ENCODE measurements at places on chromosomes 13 and 19.

- peak; percentile 67 for DNase-seq
Observed at GRCh38 chr13:110874508-110874960, 40.3 kb downstream of the ANKRD10 start.

GRCh38 chr19:32828643-32829344 lies 40.8 kb downstream of the SLC7A9 start:
- no peak for DNase-seq

DNA sequence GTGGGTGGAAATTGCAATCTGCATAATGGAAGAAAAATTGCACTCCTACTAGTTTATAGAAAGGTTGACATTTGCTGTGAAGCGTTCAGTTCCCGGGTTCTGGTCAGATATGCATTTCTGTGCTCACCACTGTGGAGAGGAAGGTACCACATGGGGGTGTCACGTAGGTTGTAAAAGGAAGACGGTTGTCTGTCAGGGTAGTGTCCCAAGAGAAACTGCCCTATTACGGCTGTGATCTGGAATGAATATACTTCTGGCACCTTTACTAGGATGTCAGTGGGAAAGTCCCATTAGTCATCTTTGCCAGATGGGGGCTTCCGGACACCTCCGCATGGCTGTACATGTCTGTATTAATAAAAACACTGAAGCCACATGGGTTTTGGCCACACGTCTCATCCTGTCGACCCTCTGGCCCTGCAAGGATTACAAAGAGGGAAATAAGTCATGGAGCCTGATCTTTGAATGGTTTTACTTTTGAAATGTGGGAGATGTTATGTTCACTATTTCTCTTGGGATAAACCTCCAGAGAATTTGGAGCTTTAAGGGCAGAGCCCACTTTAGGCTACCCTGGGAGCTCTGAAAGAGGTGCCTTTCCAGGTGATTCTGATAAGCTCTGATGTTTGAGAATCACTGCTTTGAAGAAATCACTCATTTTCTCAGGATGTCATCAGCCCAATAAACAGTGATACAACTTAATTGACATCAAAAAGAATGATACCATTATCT lies 133.9 kb downstream of the AKAP11 start:
- no peak for DNase-seq

DNA sequence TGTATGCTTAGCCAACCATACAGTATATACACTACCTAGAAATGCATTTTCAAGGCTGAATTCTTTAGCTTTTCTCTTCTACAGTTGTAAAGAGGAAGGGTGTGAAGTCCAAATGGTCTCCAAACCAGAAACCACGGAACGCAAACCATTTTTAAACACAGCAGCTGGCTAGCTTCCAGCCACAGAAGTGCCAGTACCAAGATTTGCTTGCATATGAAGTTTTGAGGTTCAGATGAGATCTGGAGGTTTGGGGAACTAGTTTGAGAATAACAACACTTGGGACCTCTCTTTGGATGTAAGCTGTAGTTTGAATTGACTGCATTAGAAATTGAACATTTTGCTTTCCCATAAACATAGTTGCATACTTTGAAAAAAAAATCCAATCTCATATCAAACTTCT lies 1243.5 kb downstream of the EFNB2 start:
- DNase-seq: no peak

DNA sequence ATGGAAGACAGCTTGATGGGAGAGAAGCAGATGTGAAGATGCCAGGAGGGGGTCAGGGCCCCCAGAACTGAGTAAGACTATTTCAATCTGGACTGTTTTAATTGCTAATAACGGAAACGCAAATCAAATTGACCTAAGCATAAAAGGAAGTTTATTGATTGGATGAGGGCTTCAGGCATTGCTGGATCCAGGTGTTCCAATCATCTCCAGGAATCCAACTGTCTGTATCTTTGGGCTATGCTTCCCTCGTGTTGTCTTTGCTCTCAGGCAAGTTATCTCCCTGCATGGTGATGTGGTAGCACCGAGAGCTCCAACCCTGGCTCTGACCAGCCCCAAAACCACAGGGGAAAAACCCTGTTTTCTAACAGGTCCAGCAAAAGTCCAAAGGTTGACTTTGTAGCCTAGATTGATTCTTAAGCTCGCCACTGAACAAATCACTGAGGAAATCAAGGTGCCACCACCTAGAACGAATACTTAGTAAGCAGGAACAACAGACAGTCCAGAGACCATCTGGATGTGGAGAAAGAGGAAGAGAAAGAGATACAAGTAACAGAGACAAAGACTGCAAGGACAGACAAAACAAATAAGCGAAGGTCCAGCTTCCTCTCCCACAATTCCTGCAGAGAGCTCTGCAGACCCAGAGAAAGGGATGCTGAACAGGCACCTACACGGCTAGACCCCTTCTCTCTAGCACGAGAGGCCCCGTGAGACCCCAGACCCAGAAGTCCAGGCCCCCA lies 1.2 kb upstream of the C19orf81 start:
- DNase-seq: no peak

DNA sequence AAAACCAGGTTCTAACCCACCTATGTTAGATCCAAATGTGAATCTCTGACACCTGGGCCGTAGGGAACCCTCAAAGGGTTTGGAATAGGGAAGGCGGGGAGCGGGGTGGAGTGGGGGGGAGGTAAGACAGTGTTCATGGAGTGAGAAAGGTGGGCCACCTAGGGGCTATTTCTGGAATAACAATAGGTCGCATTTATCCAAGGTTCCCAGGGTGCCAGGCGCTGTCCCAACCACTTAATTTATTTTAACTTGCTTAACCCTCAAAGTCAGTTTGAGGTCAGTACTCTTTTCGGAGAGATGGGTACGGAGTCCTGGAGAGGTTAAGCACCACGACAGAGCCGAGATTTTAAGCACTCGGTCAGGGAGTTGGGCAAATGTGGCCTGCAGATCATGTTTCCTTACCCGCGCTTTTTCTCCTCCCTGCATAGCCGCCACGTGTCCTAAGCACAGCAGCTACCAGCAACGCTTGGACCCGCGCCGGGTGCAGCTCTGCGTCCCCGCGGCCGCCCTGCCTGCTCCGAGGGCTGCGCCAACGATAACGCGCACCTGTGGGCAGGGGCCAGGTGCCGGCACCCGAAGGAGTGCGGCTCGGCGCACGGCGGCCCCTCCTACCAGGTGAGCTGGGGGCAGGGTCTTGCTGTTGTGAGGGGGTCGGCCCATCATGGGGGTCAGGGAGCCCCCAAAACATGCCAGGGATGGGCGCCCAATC lies 25.0 kb upstream of the FXYD3 start:
- peak; percentile 81 for DNase-seq

- DNase-seq: no peak
Observed at GRCh38 chr13:110913322-110914080, 1.4 kb downstream of the ANKRD10 start.

GRCh38 chr19:10654610-10655456 lies 687 bp downstream of the ILF3 start:
- peak; percentile 74 for DNase-seq

DNA sequence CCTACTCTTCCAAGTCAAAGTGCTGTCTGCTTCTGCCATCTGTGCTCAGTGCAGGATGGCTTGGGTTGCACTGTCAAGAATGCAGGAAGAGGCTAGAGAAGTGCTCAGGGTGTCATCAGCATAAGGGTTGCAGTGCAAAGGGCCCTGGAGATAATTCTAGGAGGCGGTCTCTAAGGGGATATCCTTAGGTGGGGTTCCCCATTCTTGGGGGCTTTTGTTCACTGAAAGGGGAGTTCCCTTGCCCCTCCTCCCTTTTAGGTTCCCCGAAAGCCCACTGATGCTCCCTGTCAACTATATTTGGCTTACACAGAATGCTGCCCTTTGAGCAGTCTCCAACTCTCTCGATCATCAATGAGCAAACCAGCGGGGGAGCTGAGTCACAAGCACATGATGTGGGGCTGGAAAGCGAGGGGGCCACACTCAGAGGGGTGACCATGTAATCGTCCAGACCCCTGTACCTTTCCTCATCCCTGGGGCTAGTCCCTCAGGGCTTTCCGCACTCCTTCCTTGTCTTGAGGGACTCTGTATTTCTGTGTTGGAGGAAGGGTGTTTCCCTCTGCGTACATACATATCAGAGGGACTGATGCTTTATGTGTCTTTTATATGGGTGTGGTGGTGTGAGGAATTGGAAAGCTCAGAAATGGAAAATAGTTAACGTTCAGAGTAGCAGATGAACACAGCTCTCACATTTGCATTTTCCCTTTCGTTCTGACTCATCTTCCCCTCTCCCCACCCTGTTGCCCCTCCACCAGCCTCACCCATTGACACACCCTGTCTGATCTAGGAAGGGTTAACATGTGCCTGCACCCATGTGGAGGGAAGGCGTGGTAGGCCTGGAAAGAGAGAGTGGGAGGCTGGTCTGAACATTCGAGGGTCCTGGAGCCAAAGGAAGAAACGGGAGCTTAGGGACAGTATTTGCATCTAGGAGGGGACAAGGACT lies 6.7 kb downstream of the ZBTB32 start:
- DNase-seq: no peak

DNA sequence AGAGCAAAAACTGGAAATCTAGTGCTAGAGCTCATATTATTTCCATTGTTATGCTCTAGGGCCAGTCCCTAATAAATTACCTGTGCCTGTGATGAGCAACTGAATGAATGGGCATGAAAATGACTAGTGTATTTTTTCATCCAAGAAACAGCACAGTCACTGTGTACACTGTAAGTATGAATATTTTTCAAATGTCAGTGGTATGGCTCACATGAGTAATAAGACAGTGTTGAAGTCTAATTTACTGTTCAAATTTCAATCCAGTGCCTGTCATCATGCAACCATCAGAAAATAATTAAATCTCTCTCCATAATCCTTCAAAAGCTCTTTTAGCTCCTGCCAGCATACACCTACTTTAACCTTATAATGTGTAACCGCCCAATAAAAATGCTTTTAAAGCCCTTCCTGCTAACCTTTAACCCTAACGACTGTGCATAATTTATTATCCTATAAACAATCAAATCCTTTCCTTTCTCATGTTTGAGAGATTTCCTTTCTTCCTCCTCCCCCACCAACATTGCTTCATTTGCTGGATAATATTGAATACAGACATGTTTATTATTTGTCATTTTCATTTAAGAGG lies 378.3 kb downstream of the GPC5 start:
- peak; percentile 40 for DNase-seq

DNA sequence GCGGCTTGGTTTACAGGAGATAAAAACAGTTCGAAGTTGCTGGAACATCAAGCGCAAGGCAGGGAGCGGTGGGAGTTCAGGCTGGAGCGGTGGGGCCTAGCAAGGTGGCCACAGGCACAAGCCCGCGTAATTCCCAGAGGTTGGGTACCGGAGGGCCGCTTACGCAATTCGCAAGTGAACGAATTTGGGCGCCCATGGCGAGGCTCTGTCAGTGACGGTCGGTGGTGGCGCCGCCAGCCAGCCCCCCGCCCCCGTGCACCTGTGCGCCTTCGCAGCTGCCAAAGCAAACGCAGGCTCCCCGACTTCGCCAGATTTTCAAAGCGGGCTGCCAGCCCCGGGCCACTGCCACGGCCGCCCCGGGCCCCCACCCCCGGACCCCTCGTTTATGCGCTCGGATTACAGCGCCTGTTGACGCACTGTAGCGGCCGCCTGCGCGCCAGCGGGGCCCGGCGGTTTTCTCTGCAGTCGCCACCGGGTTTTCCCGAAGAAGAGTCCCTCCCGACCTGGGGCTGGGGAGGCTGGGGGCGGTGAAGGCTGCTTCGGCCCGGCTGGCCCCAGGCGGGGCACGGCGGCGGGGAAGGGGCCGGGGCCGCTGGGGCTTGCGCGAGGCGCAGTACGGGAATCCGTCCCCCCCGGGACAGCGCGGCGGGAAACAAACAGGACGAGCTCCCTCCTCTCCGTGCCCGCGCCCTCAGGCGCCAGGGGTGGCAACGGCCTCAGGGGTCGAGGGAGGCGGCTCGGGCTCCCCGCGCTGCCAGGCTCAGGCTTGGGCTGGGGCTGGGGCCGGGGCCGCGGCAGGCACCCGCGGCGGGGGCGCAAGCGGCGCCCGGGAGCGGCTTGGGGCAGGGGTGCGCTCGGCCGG lies 709 bp downstream of the N4BP2L1 start:
- no peak for DNase-seq

DNA sequence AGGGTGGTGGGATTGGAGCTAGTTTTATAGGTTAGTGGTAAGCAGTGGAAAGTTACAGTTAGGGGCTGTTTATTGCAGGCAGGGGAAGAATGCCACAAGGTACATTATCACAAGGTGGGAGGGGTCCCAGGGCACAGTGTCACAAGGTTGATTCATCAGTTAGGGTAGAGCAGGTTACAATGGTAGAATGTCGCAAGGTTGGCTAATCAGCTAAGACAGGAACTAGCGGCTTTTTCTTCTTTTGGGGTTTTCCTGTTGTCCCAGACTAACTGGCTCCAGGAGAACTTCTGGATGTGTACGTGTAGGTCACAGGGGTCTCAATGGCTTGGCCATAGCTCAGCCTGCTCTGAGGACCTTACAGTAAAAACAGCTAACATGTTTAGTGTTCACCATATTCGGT lies 1221.1 kb downstream of the SLITRK1 start:
- no peak for DNase-seq

GRCh38 chr13:58452123-58452623 lies 820.6 kb downstream of the PCDH17 start:
- DNase-seq: no peak

GRCh38 chr13:23749288-23749873 lies 139.8 kb downstream of the MIPEP start:
- no peak for DNase-seq

- no peak for DNase-seq
Observed at GRCh38 chr13:99757756-99758459, 213.7 kb downstream of the ZIC5 start.

GRCh38 chr13:27570906-27571305 lies 49.4 kb downstream of the LNX2 start:
- DNase-seq: no peak

DNA sequence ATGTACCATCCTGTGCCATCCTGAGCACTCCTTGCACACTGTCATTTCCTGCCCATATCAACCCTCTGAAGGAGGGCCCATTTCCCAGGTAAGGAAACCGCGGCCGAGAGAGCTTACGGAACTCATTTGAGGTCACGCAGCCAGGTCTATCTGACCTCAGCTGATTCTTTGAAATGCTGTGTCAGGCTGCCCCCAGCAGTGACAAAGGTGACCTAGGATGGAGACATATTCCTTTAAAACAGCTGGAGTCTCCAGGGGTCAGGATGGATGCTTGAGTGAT lies 42.2 kb upstream of the VSTM2B start:
- DNase-seq: no peak

DNA sequence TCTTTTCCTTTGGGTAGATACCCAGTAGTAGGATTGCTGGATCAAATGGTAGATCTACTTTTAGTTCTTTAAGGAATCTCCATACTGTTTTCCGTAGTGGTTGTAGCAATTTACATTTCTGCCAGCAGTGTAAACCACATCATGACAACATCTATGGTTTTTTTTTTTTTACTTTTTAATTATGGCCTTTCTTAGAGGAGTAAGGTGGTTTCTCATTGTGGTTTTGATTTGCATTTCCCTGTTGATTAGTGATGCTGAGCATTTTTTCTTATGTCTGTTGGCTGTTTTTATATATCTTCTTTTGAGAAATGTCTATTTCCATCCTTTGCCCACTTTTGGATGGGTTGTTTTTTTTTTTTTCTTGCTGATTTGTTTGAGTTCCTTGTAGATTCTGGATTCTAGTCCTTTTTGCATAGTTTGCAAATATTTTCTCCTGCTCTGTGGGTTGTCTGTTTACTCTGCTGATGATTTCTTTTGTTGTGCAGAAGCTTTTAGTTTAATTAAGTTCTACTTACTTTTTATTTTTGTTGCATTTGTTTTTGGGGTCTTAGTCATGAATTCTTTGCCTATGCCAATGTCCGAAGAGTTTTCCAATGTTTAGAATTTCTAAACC lies 38.8 kb downstream of the TDRD3 start:
- no peak for DNase-seq

GRCh38 chr13:26255691-26256277 lies 1.9 kb downstream of the CDK8 start:
- DNase-seq: no peak

GRCh38 chr13:105719859-105720258 lies 815.6 kb downstream of the EFNB2 start:
- no peak for DNase-seq

Data from HEK293T (cell line).